ENCODE measurements at places on chromosomes 5 and 9.

DNA sequence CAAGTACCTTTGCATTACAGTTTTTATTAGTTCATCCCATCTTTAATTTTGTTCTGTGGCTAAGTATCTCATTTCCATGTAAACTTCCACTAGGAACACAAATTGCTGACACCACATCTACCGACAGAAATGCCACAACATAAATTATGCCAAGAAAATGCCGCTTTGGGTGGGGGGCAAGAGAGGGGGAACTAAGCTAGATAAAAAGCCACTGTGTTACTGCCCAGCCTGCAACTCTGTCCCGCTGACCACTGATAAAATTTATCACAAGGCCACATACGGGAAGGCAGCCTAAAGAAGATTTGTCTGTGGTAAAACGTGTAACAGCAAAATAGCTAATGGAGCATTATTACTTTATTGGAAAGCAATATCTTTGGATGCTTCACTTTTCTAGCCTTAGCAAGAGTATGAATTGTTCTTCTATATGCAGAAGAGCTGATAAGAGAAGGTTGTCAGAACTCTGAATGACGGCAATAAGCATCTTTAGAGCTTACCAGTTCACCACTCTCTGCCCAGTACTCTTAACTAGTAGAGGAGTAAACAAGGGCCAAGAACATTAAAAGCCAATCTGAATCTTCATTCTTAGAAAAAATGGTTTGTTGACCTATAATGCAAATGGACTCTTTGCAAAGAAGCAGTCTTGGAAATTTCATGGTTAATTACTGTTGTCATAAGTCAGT lies 172.2 kb upstream of the MEF2C start:
- DNase-seq, result no peak

DNA sequence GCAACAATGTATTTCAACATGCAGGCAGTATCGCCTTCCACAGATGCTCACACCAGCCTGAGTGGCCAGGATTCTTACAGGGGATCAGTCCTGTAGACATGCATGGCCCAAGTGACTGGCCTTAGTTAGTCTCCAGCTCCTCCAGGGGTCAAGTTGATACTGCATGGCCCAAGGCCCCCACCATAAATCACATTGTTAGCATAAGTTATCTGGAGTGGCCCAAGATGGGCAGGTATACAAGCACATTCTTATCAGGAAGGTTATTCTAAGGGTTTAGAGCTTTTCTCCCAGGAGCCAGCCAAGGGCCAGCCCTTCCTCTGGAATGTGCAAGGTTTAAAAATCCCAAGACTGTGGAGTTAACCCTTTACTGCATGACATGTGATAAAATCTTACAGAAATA lies 230.9 kb upstream of the NFIL3 start:
- DNase-seq, result no peak

DNA sequence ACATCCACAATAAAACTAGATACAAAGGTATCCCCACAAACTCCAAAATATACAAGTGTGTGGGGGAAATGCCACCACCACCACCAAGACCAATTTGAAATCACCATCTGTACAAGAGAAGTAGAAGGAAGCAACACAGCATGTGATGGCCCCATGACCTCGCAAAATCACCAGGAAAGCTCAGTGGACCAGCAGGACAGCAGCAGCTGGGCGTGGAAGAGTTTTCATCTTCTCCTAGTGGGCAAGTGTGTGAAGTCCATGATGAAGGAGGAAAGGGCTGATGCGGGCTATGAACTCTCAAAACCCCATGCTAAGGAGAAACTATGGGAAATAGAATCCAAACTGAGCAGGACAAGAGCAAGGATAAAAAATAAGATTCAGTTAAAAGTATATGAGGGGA lies 58.1 kb downstream of the GOLPH3 start:
- no peak for DNase-seq

GRCh38 chr5:132283423-132284043 lies 10.7 kb upstream of the SLC22A4 start:
- DNase-seq, result no peak

DNA sequence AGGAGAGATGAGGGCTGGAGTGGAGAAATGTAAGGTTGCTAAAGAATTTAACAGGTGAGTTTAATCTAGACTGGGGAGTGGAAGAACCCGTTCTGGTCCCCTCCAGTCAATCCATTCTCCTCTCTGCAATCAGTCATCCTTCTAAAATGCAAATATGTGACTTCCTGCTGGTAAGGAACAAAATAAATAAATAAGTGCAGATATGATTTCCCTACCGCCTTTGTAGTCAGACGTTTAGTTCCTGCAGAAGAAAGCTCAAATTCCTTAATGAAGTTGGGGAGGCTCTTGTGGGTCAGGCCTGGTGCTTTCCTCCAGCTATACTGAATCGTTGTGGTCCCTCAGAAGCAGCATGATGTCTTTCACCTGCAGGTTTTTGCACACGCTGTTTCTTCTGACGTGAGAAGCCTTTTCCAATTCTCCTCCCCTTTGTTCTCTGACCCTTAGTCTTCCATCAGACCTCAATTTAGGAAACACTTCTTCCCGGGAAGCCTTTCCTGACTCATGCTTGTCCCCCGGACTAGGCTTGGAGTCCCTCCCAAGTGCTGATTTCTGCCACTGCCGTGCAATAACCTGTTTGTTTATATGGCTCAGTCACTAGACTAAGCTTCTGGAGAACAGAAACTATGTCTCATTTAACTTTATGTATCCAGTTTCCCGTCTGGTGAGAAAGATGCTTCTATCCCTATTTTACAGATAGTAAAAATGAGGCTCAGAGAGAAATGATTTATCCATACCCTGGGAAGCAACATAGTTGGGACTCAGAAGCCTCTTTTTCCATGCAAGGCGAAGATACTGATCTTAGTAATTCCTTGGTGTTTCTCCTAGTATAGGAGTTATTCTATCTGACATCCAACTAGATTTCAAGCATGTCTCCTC lies 1.3 kb downstream of the ATP6V1G1 start:
- no peak for DNase-seq

DNA sequence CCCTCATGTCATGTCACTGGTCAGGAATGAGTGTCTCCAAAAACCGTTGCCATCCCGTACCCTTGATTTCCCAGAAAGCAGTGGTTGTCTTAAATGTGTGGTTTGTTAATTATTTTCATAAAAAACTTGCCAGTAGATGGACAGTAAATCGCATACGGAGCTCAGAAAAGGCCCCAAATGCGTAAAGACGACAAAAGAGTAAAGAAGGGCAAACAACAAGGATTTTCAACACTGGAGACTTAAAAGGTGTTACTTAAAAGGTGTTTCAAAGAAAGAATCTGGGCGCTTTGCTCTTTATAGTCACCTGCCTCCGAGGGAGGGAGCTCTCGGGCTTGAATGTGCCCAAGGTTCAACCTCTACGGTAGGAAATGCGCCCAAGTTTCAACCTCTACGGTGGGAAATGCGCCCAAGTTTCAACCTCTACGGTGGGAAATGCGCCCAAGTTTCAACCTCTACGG lies 734 bp downstream of the KIF27 start:
- DNase-seq, result no peak

GRCh38 chr5:142922223-142922952 lies 152.2 kb downstream of the ARHGAP26 start:
- no peak for DNase-seq

DNA sequence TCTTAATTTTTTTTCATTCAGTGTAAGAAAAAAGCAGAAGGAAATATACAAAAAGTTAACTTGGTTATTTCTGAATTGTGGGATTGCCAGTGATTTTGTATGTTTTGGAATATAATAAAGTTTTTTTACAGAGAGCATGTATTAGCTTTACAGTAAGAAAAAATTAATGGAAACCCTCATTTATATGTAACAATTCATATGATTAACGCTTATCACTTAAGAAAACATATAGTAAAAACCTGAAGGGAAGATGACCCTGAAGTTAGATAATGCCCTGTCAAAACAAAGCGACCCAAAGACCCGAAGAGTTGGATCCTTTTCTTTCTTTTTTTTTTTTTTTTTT lies 52.4 kb downstream of the EHMT1 start:
- no peak for DNase-seq

- DNase-seq, result no peak
Observed at GRCh38 chr5:159490507-159490906, 160.2 kb upstream of the IL12B start.

DNA sequence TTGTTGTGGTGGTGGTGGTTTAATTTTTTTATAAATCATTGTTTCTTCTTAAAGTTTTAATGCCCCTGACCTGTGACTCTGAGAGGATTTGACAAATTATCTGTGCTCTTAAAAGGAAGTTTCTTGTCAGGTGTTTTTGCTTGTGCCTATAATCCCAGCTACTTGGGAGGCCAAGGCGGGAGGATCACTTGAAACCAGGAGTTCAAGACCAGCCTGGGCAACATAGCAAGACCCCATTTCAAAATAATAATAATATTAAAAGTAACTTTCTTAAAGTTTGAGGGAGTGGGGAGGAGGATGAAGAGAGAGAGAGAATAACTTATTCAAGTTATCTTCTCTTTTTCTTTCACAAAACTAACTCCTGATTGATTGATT lies 12.2 kb upstream of the ERMP1 start:
- no peak for DNase-seq
